ENCODE measurements at places on chromosomes 6 and 20.
A peak's percentile ranks its signal among the peaks of the same experiment; 100 is the strongest.

DNA sequence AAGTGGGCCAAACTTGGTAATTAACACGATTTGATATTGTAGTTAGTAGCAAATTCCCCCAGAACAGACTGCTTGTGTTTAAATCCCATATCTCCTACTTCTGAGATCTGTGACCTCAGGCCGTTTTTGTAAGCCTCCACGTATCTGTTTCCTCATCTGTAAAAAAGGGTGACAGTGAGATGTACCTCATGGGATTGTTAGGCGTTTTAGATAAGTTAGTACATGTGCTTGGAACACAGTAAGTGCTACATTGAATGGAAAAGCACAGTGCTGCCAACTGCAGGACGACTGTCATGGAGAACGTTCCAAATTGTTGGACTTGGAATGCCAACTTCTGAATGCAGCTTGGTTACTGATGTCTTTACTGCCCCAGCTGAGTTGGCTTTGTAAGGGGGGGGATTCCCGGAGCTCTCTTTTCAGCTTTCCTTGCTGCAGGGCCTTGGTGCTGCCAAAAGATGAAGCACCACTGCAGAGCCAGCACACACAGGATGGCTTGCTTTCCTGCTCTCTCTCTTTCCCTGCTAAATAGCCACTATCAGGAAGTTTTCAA, 108.6 kb downstream of the OPN5 start:
- no peak for DNase-seq

DNA sequence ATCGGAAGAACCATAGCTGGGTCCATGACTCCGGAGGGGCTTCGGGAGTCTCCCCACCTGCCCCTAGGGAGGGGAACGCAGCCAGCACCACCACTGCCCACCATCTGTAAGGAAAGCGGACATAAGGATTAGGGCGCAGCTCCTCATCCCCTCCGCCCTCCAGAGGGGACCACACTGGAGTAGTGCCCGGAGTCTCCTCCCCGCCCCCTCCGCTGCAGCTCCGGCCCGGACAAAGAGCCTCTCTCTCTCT, 628 bp downstream of the SLC35B2 start:
- DNase-seq = no peak

DNA sequence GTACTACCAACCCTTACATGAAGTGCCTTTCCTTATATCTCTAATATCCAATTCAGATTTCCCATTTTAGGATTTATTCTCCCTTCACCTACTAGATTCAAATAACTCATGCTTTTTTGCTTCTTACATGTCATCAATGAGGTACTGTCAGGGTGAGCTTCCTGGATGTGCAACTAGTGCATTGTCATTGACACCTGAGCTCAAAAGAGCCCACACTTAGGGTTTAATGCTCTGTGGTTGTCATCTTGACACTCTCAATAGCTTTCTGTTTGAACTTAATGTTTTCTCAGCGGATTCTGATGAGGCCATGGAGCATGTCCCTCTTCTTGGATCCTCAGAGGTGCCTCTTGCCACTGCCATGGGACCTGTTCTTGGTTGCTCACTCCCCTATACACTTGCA, 1033.3 kb upstream of the EYS start:
- DNase-seq = no peak

GRCh38 chr6:6565069-6565468, 23.5 kb upstream of the LY86 start:
- DNase-seq = no peak

GRCh38 chr6:42337985-42338743, 113.6 kb downstream of the TRERF1 start:
- DNase-seq = no peak

DNA sequence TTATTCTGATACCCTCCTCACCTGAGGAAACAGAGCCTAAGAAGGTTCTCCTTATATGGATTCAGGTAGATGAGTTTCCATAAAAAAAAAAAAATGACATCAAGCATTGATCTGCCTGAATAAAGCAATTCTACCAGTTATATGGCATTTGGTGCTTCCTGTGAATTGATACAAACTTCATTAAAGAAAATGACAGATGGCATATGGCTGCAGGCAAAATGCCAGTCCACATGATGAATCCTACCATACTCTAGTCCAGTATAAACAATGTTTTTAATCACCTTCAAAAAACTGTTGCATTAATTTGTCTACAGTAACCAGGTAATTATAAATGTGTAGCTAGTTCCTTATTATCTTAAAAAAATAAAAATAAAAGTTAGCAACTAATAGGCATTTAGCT, 559.2 kb upstream of the FLRT3 start:
- DNase-seq = no peak

DNA sequence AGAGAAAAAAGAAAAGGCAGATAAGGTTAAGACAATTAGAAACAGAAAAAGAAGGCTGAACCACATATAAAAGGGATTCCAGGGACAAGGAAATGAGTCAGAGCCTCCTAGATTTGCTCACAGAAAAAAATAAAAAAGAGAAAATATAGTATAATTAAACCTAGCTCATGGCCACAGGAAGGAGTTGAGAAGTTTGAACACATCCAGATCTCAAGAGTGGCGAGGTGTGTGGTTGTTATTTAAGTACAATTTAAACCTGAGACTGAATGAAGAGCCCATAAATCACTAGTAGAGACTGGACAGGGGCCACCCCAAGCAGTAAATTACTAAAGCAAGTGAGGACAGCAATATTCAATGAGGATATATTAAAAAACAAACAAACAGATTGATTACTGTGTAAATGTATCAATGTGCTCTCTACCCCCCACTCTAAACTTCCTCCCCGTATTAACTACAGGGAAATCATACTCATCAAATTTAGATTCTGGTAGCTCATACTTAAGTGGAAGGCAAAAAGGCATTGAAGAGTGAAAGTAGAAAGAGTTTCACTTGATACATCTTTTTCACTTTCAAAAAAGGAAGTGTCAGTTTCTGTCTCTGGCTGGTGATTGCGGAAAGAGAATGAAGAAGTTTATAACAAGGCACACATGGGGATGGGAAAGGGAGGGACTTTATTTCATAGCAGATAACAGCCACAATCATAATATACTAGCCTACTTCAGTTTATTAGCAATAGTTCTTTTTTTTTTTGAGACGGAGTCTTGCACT, 49.3 kb upstream of the SCAF8 start:
- DNase-seq = no peak

DNA sequence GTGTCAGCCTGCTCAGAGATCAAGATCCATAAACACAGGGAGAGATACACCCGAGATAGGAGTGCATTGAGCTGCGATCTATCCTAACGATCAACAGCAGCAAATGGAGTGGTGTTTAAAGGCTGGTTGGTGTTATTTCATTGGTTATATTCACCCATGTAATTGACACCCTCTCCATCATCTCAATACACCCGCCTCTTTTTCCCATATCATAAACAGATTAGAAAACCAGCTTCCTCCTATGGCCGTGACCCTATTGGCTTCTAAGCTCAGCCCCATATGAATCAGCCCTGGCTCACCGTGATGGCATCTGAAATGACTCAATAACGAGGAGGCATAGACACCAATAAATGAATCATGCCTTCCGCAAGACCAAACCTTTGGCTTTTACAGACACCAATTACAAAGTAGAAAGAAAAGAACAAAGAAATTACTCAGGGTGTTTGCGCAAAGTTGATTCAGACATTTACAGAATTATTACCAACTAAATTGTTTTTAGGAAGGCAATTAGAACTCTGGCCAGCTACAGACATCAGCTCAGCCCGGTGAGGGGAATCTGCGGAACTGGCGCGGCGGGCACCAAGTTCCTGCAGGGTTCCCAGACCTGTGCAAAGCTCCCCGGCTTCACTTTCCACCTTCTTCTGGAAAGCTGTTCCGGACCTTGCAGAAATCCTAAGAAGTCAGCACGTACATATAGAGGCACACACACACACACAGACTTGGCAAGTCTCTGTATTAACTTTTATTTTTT, 11.5 kb downstream of the PMEPA1 start:
- DNase-seq = peak; percentile 31

DNA sequence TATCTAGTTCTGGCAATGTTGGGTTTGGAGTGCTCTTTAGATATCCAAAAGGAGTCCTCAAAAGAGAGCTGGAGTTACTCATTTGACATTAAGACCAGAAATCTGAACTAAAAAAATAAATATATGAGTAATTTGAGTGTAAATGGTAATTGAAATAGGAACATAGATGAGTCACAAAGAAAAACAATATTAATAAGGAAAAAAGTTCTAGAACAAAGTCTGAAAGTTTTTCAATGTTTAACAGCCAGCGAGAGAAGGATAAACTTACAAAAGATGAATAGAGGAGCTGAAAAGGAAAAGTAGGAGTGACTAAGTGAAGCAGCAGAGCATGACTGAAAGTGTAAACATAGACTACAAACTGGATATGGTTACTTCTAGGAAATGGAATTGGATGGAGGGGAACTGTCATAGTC, 46.8 kb downstream of the EPM2A start:
- DNase-seq = no peak

- no peak for DNase-seq
Measured at GRCh38 chr6:137904822-137905617, 38.0 kb downstream of the TNFAIP3 start.

- no peak for DNase-seq
Measured at GRCh38 chr20:37764333-37764935, 70.6 kb downstream of the CTNNBL1 start.
